ENCODE measurements at places on chromosomes 16 and 17.

- DNase-seq: no peak
These were observed 58.0 kb downstream of the KANSL1 start for GRCh38 chr17:46135126-46135812.

DNA sequence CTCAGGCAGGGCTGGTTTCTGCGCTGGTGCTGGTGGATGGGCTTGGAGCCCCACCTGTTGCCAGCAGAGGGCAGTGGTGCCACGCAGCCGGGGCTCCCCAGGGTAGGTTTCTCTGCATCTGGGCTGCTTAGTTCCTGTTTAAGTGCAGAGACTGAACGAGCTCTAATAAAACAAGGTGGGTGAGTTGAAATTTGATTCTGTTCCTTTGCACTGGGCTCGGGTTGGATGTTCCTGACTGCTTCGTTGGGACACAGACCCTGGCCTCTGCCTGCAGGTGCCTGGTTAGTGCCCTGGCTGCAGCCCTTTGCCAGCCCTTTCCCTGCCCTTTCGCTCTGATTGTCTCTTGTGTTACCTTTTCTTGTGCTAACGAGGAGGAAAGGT is 30.0 kb downstream of the TBCD start:
- peak; percentile 87 for DNase-seq

DNA sequence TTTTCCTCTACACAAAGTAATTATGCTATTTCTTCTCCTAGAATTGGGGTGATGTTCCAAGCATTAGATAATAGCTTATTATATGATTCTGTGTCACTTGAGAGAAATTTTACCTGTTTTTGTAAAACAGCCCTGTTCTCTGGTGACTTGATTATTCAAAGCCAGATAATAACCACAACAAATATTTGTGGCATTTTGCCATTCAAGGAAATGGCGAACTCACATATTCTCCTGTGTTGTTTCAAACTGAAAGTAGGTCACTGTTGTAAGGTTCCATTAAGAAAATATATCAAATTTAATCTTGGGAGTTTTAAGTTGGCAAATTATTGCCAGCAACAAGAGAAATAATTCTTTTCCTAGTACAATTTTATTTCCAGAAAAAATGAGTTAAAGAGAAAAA is 124.8 kb downstream of the STXBP4 start:
- DNase-seq: no peak

GRCh38 chr16:70612931-70613330 is 33.4 kb upstream of the IL34 start:
- DNase-seq: no peak

DNA sequence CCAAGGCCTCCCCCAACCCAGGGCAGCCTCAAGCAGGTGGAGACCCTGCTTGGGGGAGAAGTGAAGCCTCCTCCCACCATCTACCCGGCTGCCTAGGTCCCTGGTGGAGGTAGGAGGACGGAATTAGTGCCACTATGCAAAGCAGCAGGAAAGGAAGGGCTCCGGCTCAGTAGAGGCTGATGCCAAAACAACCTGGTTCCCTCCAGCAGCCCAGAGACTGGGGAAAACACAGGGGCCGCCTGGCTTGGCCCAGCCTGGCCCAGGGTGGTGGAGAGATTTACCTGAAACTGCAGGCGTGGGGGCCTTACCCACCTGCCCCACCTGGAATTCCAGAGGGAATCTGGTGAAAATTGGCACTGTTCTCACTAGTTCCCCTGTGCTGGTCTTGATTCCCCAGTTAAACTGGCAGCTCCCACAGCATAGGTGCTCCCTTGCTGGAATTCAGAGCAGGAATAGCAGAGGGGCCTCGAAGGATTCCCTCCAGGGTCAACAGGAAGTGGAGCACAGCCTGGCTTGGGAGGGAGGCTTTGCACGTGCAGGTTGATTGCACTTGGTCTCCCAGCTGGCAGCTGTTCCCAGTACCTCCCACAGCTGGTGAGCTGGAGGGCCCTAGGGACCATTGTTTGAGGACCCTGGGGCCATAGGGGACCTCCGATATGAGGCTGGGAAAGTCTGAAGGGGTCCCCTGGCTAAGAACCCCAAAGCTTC is 4.5 kb downstream of the CD79B start:
- peak; percentile 61 for DNase-seq

- no peak for DNase-seq
These were observed 24.7 kb downstream of the DNAI2 start for GRCh38 chr17:74298778-74299177.

DNA sequence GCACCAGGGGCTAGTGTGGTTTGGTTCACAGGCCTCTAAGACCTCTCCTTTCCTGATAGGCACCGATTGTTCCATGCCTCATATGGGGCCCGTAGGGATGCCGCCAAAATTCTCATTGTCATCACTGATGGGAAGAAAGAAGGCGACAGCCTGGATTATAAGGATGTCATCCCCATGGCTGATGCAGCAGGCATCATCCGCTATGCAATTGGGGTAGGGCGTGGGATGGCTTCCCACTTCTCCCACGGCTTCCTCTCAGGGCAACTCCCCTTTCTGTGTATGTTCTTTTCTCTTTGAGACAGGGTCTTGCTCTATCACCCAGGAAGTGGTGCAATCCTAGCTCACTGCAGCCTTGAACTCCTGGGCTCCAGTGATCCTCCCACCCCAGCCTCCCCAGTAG is 5.3 kb downstream of the ITGAX start:
- no peak for DNase-seq

- no peak for DNase-seq
These were observed 46.3 kb downstream of the TRARG1 start for GRCh38 chr17:1325766-1326165.

DNA sequence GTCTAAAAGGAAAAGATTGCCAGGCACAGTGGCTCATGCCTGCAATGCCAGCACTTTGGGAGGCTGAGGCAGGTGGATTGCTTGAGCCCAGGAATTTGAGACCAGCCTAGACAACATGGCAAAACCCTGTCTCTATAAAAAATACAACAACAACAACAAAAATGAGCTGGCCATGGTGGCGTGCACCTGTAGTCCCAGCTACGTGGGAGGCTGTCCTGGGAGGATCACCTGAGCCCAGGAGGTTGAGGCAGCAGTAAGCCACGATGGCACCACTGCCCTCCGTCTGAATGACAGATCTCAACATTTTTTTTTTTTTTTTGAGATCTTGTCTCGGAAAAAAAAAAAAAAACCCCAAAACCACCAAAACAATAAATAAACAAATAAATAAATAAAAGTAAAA is 28.1 kb upstream of the ATP2A3 start:
- DNase-seq: no peak

- DNase-seq: no peak
These were observed 6.2 kb upstream of the CYLD start for GRCh38 chr16:50735629-50736122.

- no peak for DNase-seq
These were observed 8.7 kb downstream of the CORO7 start for GRCh38 chr16:4407543-4408322.

DNA sequence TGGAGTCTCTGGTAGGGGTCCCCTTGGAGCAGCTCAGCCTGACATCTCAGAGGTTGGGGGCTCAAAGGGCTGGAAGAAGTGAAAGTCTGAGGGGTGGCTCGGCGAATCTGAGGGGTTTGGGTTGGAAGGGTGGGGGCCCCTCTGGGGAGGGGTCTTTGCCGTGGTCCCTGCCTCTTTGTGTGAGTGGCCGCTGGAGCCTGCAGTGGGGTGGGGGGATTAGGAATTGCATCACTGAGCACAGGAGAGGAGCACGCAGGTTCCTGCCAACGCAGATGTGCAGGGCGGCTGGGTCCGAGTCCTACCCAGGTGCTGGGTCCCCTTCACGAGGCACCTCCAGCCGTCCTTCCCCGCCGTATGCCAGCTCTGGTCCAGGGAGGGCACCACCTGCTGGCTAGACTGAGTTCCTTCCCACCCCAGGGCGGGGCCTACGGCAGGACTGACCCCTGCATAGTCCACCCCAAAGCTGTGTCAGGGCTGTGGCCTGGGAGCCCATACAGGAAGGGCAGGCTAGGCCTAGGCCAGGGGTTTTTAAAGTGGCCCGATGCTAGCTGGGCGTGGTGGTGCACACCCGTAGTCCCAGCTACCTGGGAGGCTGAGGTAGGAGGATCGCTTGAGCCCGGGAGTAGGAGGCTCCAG is 9.9 kb downstream of the FMNL1 start:
- DNase-seq: no peak

Data from naive B cell (primary cell).